ENCODE measurements at places on chromosomes 3 and 15.

GRCh38 chr15:43908516-43909050 lies 81.8 kb downstream of the WDR76 start:
- no peak for DNase-seq

GRCh38 chr15:84910928-84911623 lies 26.6 kb downstream of the SLC28A1 start:
- no peak for DNase-seq

- no peak for DNase-seq
Measured at GRCh38 chr3:28841441-28841840, 439.4 kb upstream of the RBMS3 start.

- no peak for DNase-seq
Measured at GRCh38 chr15:22936577-22937472, 43.3 kb downstream of the CYFIP1 start.

- no peak for DNase-seq
Measured at GRCh38 chr15:99467338-99467720, 98.5 kb upstream of the MEF2A start.

DNA sequence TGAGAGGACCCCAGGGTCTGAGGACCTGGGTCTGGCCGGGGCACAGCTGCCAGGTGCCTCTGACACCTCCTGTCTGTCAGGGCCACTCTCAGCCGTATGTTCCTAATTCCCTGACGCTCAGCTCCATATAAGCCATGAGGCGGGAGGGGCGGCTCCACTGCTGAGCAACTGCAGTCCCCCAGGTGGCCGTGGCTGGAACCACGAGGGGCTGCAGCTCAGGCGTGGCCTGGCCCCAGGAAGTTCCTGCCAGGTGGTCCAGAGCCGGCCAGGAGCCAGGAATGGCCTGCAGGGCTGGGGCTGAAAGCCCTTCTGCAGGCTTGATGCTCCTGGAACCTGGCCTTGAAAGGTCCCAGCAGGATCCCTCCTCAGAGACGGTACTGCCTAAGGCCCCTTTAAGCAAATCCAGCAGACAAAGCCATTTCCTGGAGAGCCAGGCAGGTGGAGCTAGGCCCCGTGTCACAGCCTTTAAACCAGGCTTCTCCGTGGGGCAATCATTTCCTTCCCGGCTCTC lies 118.0 kb downstream of the CHSY1 start:
- no peak for DNase-seq

DNA sequence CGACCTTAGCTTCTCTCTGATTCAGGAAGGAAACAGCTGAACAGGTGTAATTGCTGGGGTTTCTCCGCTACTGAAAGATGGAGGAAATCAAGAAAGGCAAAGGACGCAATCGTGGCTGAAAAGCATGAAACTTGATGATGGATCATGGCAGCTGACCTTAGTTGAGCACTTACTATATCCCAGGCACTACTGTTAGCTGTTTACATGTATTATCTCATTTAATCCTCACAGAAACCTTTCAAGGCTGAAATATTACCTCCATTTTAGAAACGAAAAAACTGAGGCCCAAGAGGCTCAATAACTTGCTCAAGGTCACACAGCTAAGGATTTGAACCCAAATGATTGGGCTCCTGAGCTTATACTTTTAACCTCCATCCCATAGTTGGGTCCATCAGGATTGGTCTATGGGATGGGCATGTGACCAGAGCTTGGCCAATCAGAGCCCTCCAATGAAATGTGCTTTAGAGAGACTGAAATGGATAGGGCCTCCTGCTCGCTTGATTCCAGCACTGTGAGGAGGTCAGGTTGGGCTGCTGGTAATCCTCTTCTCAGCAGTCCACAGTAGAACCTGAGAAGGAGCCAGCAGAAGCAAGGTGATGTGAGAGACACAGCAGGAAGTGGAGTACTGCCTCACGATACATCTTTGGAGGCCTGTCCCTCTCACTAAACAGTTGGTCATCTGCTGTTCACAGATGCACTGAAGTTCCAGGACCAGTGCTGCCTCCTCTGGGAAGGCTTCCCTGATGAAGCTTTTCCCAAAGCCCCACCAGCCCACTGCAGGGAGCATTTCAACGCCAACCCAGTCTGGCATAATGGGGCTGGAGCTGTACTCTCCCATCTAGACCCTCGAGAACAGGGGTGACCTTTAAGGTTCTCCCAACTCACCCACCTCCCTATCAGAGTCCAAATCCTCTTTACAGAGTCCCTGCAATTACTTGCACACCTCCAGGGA lies 10.4 kb downstream of the CLN6 start:
- no peak for DNase-seq

GRCh38 chr3:12832350-12833221 lies 8.8 kb downstream of the RPL32 start:
- no peak for DNase-seq

DNA sequence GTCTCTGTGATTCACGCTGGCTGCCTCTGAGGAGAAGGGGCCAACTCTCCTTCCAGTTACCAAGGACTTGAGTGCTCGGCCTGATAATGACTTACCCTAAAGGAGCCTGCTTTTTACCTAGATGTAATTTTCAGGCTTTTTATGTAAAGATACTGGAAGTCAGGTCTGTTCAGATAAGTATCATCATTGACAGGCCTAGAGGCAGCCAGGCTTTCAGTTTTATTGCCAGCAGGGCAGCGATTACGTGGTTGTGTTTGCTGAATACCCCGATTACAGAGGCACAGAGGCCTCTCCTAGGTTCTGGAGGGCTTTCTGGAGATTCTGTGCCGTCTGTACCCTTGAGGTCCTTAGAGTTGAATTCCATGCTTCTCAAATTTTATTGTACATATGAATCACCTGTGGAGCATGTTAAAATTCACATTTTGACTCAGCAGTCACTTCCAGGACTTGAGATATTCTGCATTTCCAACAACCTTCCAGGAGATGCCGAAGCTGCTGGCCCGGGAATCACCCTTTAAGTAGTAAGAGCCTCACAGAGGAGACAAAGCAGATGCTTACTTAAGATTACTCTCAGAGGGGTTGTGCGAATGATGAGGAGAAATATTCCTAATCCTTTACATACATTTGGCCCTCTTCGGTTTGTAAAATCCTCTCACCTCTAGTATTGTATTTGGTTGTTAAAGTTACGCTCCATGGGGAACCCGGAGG lies 160.1 kb upstream of the BHLHE40 start:
- DNase-seq = no peak

DNA sequence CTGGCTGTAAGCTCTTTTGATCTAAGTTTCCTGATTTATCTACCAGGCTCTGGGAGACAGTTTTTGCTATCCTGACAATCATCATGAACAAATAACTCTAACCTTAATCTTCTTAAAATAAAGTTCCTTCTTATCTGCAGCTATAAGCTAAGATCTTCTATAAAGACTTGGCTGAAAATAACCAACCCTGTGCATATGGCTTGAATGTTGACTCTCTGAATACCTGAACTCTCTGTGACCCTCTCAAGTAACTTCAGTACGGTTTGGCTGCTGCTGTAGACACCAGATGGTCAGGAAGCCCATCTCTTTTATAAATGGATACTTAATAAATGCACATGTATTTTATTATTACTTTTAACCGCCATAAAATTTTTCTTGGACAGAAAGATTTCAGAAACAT lies 412.4 kb upstream of the CBLB start:
- no peak for DNase-seq

DNA sequence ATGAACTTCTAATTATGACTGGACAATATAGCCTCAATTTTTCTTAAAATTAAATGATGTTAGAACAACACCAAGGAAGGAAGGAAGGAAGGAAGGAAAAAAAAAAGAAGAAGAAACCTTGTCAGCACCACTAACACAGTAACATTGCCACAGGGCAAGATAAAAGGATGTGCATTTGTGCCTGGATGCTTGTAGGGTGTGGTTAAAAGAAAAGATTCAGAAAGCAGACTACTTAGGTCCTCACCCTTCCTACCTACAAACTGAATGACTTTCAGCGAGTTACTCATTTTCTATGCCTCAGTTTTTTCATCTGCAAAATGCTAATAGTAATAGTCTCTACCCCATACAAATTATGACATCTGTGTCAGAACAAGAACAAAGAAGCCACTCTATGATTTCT lies 778.3 kb downstream of the MCTP2 start:
- no peak for DNase-seq

DNA sequence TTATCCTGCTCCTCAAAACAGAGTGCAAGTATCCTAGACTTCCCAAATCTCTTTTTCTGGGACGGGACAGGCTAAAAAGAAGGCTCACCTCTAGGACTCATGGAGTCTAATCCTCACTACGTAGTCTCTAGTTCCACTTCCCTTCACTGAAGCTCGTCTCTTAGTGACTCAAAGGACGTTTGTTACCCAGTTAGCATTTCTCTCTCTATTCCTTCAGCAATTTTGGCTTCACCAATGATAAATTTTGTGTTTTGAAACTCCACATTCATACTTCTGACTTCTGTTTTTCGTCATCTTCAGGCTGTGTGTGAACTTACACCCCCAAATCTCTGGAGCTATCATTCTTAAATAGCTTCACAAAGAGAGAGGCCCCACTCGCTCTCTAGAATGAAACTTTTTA lies 627.1 kb downstream of the NAALADL2 start:
- no peak for DNase-seq

GRCh38 chr3:146166415-146166821 lies 5.4 kb upstream of the PLOD2 start:
- DNase-seq = no peak

DNA sequence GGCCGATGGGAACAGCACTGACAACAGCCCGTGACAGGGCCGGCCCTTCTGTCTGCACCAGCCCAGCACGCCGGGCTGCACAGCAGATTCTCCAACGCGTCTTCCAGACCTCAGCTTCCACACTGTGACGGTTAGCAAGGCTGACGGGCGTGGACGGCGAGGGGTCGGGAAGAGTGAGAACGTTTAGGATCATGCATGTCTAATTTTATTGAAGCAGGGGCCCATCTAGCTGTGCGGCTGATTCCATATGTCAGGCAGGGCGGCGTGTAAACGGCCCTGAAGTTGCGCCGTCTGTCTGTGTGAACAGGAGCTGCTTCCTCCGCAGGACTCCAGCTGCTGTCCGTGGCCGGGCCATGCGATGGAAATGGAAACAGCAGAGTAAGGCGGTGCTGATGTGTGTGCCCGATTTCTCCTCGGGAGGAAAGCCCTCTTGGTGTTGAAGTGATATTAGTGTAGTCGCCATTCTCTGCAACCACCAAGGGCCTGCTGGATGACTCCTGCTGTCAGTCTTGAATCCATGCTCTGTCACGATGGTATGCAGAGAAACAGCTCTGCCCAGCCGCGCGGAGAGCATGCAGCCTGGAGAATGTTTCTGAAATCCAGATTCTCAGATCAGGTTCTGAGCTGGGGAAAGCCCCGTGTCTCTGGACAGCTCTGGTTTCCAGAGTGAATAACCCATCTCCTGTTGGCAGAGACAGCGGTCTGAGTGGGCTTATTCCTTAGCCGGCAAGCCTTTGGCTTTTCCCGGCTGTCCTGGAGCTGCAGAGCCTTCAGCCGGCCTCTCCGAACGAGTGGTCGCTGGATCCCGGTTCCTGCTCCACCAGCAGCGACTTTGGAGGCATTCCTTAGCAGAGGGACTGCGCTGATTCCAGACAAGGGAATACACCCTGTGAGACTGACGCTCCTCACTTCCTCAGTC lies 158.1 kb upstream of the UBE3A start:
- no peak for DNase-seq

GRCh38 chr3:64489361-64490044 lies 198.3 kb downstream of the ADAMTS9 start:
- no peak for DNase-seq

DNA sequence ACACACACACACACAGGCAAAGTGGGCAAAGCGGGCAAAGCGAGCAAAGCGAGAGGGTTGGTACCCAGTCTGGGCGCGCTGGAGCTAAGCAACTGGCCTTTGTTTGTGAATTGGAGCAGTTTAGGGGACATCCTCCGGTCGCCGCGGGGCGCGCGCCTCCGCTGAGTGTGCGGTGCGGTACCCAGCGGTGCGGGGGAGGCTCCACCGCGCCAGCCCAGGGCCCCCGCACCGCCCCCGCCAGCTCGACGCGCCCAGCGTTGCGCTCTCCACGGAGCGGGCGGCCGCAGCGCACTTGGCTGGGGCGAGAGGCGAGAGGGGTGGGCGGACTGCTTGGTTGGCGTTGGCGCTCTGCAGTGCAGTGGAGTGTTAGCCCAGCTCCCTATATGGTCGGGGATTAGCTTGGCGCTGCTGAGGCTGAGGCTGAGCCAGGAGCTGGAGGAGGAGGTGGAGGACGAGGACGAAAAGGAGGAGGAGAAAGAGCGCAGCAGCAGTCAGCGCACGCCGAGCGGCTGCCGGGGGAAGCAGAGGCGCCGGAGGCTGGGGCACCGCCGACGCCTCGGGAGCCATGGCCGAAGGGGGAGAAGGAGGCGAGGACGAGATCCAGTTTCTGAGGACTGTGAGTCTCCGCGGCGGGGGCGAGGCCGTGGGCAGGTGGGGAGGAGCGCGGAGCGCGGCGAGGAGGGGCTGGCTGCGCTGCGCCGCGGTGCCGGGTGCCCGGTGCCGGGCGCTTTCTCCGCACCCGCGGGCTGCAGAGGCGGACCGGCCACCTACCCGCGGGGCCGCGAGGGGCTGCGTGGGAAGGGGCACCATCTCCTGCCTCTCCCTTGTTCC lies at the start of gene RYR3:
Gene RYR3, plus strand, starts transcription at position 487 of the 831 bp plus-strand sequence. Its CDS starts 79 bp downstream, at position 566.
- no peak for DNase-seq
